ENCODE measurements at places on chromosomes 1 and 21.

- ATAC-seq = no peak
Observed at GRCh38 chr1:190754666-190755065, 277.0 kb upstream of the BRINP3 start.

GRCh38 chr1:212677136-212677535 is 22.5 kb downstream of the BATF3 start:
- no peak for ATAC-seq

GRCh38 chr1:53532912-53533311 is 73.7 kb downstream of the DMRTB1 start:
- no peak for ATAC-seq

DNA sequence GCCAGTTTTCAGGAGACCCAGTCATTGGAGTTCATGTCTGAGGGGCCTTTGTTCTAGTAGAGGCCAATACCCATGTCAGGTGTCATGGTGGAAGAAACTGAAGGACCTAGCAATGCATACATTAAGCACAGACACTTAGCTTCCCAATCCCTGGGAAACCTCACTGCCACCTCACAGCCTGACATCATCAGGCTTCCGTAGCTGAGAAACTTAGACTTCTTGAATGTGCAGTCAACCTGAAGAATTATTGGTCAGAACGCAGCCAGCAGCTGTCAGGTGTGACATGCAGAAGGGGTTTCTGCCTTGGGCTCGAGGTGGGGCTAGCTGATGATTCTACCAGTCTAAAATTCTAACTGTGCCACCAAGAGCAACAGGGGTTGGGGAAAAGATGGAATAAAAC is 1.9 kb upstream of the ITPKB start:
- no peak for ATAC-seq

DNA sequence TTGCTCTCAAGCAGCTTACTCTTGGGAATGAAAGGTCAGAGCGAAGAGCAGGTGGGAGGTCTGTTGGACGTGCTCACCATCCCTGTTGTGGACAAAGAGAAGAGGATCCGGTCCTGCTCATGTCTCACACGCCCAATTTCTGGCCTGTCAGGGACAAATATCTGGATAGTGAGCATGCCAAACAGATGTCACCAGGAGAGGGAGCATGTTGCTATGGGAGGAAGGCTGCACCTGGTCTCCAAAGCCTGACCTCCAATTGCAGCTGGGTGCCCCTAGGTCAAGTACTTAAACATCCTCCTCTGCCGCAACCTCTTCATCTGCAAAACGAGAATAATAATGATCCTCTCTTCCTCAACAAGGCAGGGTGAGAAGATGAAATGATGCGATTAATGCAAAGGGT is 53.4 kb downstream of the DMRTA2 start:
- no peak for ATAC-seq
